ENCODE measurements at places on chromosomes 16 and 17.

DNA sequence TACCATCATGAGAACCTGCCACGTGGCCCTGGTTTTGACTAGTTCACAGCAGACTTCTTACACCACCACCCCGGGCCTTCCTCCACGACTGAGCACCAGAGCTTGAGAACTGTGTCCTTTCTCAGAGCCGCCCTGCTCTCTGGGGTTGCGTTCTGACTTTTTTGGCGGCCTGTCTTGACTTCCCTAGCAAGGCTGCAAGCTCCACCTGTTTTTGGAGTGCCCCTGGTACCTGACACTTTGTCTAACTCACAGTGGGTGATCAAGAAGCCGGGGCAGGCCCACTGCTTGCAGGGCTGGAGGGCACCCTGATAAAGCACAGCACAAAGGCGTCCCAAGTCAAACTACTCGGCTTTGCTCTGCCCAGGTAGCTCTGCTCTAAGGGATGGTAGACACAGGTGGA is 154.3 kb downstream of the SDK2 start:
- DNase-seq: no peak

GRCh38 chr17:51362811-51363585 is 102.7 kb downstream of the UTP18 start:
- DNase-seq: no peak

DNA sequence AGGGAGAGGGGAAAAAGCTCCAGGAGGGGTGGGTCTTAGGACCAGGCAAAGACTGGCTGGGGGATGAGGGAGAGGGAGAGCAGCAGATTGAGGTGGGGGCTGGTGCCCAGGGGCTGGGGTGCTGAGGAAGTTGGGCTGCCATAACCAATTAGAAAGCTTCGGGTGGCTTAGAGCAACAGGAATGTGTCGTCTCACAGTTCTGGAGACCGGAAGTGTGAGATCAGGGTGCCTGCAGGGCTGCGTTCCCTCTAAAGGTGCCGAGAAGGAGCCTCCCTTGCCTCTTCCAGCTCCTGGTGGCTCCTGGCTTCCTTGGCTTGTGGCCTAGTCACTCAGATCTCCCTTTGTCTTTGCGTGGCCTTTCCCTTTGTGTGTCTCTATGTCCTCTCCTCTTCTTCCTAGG is 2.2 kb downstream of the IL34 start:
- no peak for DNase-seq

DNA sequence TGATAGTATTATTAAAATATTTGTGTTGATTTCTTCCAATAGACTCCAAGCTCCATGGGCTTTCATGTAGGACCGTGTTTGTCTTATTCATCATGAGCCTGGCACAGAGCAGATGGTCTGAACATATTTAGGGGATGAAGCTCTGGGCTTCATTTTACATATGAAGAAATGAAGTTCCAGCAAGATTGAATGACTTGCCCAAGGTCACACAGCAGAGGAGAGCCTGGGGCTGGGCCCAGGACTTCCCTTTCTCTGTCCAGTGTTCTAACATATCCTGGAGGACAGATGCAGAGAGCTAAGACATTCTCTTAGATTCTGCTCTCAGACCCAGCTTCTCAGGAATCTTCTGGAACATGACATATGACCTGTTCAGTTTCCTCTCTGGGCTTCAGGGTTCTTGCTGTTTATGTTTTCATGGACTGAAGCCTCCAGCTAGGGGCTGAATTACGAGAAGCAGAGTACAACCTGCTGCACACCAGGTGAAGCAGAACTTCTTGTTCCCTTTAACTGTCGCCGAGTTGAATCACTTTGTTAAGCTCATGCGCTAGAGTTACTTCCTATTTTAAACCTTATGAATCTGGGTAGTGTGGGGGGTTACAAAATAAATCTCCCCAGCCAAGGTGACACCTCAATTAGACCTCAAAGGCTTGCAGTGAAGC is 53.6 kb downstream of the GPRC5B start:
- DNase-seq: no peak

All from left colon (tissue), 2 donors.